AG04450 (cell line): ENCODE measurements at places on chromosomes 3 and 15.

- DNase-seq, result peak; percentile 57
These were observed 72.5 kb downstream of the SNTN start for GRCh38 chr3:63724987-63725386.

- DNase-seq, result no peak
These were observed 11.2 kb downstream of the B3GNT5 start for GRCh38 chr3:183264268-183264667.

DNA sequence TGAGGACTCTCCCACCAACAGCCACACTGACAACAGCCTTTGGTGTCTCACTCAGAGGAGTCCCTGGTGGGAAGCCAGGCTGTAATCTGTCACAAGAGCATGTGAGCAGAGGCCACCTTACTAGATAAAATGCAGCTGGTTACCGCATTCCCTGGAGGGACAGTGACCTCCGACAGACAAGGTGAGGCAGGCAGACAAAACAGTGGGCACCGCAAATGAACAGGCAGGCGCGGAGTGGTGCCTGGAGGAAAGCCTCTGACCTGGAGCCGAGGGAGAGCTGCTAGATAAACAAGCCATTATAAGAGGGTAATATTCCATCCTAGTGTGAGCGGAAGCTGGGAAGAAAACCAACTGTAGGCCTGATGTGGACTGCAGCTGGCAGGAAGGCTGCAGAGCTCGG is 736.4 kb downstream of the FHIT start:
- no peak for DNase-seq

GRCh38 chr3:197007296-197007940 is 22.2 kb downstream of the MELTF start:
- no peak for DNase-seq

GRCh38 chr3:28521663-28522062 is 173.0 kb upstream of the AZI2 start:
- DNase-seq, result no peak

- no peak for DNase-seq
These were observed 265.0 kb downstream of the EPHA3 start for GRCh38 chr3:89372456-89372855.

- no peak for DNase-seq
These were observed 59.7 kb downstream of the RGMA start for GRCh38 chr15:93029214-93029835.

DNA sequence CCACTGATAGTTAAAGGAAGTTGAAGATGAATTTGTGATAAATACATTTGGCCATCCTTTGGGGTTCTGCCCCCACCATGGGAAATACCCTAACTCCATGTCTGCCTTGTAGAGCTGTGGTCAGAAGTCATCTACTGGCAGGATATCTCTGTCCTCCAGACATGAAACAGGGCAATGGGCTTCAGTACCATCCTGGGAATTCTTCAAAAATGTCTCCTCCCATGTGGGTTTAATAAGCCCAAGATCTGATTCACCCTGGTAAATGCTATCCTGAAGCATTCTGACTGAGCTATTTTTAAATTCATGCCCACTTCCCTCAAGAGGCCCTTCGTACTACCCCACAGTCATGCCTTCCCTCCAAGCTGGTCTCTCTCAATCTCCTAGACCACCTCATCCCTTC is 113.7 kb upstream of the SLC25A36 start:
- DNase-seq, result no peak

GRCh38 chr3:152175528-152175889 is 93.2 kb upstream of the MBNL1 start:
- DNase-seq, result peak; percentile 78

- DNase-seq, result no peak
These were observed 92.2 kb downstream of the KLHL25 start for GRCh38 chr15:85702321-85703101.

DNA sequence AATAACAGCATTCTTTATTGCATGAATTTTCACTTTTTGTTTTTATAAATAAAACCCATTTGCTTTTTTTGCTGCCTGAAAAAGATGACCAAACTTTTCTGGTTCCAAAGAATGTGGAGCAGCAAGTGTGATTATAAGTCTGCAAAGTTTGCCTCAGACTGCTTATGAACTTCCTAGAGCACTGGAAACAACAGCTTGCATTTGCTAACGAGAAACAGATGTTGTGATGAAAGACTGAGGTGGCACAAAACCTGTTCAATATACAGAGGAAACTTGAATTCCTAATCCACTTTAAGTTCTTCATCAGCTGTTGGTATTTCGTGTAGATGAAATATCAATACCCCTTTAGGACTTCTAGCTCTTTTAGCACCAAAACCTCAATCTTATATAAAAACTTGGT is 9.3 kb downstream of the ZPLD1 start:
- DNase-seq, result peak; percentile 41

DNA sequence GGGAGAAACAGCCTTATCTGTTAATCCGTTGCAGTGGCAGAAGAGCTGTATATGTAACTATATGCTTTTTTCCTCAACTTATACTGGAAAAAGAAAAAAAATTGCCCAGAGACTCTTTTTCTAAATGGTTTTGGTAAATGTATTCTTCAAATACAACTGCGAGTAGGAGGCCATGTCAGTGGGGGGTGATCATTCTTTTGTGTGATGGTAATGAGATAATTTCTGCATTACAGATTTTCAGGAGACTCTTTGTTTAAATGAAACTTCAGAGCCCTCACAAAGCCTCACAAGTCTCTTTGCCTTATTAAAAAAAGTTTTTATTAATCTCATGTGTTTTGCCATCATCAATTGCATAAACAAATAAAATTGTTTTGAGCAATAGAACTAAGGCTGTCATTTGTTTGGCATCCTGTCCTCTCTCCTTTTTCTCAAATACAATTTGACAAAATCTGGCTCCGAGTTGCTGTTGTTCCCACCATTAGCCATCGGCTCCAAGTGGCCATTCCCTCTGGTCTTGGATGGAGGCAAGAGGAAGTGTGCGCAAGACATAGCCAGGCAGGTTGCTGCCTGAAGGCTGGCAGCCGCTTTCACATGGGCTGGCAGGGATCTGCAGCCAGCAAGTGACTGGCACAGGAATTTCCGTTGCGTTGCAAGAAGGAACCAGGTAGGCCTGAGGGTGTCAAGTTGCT is 116.7 kb downstream of the FNDC3B start:
- DNase-seq, result no peak

GRCh38 chr15:100863075-100863795 is 16.4 kb upstream of the ALDH1A3 start:
- DNase-seq, result no peak

GRCh38 chr3:94158512-94158911 is 95.7 kb downstream of the NSUN3 start:
- DNase-seq, result no peak

DNA sequence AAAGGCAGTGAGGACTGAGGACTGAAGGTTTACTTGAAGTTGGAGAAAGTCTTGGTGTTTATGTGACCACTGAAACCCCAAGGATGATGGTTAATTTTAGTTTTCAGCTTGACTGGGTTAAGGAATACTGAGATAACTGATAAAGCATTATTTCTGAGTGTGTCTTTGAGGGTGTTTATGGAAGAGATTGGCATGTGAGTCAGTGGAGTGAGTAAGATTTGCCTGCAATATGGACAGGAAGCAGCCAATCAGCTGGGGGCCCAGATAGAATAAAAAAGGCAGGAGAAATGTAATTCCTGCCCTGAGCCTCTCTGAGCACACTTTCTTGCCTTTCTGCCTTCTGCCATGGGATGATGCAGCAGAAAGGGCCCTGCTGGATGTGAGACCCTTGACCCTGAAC is 92.4 kb downstream of the KBTBD8 start:
- no peak for DNase-seq

- DNase-seq, result no peak
These were observed 5.2 kb downstream of the LOXL1 start for GRCh38 chr15:73931441-73931840.

- no peak for DNase-seq
These were observed 11.7 kb downstream of the MRPS22 start for GRCh38 chr3:139355476-139355875.

GRCh38 chr3:51099794-51100535 is 285.1 kb upstream of the MANF start:
- DNase-seq, result peak; percentile 18

- DNase-seq, result no peak
These were observed 36.8 kb upstream of the ZDHHC23 start for GRCh38 chr3:113910966-113911365.

DNA sequence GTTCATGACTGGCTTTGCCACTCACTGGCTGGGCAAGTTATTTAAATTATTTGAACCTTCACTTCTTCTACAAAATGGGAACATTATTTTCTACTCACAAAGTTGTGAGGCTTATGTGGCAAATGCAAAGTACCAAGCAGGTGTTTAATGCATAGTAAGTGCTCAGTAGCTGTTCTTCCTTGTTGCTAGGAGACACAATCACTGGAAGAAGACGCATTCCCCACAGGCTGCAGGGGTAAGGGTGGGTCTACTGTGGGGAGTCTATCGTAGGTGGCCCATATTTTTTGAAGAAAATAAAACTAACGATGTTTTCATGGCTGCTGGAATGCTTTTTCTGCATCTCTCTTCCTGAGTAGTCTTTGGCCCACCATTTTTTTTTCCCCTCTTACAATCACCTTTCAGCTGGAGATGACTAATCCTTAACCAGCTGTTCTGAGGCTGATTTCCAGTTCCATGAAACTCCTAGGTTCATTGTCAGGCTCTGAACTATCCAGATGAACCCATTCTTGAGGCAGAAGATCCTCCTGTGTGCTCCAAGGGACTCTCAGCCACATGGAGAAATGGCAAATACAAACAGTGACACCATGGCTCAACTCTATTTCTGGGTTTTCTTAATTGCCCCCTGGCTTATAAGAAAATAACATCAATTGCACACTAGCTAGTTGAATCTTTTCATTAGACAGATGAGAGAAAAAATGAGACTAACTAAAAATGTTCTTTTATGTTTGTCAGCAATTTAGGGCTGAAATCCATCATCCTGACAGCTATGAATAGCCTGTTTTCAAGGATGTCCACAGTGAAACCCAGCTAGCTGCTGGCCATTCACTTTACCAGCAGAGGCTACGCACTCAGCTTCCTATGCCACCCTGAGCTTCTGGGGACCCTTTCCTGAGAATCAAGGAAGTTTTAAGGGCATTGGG is 108.3 kb upstream of the ETV5 start:
- no peak for DNase-seq

DNA sequence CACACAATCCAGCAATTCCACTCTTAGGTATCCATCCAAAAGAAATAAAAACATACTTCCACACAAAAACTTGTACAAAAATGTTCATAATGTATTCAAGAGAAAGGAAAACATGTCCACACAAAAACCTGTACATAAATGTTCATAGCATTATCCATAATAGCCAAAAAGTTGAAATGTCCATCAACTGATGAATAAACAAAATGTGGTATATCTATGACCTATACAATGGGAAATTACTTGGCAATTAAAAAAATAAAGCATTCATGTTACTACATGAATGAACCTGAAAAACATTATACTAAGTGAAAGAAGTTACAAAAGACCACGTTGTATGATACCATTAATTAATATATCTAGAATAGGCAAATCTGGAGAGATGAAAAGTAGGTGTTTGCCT is 17.9 kb downstream of the FRMD5 start:
- DNase-seq, result no peak

DNA sequence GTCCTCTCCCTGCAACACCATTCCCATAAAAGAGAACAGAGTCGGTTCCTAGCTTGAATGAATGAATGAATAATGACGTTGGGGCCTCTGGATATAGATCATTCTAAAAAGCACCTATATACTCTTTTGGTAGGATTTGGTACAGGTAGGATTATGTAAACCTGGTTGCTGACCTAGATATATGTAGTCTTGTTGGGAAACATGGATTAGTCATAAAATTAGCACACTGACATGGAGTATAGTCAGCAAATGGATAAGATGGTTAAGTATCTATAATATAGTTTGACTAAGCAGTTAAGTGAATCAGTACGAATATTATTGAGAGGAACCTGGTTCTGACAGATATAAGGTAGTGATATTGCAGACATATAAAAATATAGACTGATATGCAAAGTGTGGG is 142.5 kb downstream of the FILIP1L start:
- no peak for DNase-seq

GRCh38 chr3:113147681-113148261 is 63.6 kb upstream of the BOC start:
- DNase-seq, result no peak

- DNase-seq, result no peak
These were observed 84.0 kb downstream of the LIPC start for GRCh38 chr15:58515807-58516206.

- DNase-seq, result no peak
These were observed 119.2 kb downstream of the OSBPL10 start for GRCh38 chr3:31861826-31862225.

DNA sequence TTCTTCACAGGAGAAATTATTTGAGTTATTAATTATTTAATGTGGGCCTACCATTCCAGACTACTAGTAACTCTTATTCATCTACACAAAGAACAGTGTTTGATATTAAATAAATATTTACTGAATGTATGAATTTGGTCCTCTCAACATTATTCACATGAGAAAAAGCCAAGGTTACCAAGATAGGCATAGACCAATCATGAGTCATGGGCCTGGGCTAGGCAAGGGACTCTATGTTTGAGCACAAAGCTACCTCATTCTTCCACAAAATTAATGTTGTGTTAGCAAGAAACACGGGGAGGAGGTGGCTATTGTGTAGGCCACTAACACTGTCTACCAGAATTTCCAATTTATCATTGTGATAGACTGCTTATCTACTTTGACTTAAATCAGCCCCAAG is 115.7 kb downstream of the SERPINI1 start:
- no peak for DNase-seq

DNA sequence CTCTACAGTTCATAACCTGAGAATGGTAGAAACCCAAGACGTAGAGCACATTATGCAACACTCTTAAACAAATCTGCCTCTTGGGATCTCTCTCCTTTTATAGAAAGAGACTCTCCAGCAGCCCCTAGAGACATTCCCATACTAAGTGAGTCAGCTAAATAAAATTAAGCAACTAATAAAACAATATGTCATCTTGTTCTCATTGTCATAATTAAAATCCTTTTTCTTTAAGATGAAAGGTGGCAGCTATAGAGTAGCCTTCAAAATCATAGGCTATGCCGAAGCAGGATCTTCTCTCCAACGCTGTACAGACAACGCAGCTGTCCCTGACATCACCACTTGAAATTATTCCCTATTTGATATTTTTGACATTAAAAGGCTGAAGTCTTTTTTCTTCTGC is 790.0 kb downstream of the FHIT start:
- no peak for DNase-seq

DNA sequence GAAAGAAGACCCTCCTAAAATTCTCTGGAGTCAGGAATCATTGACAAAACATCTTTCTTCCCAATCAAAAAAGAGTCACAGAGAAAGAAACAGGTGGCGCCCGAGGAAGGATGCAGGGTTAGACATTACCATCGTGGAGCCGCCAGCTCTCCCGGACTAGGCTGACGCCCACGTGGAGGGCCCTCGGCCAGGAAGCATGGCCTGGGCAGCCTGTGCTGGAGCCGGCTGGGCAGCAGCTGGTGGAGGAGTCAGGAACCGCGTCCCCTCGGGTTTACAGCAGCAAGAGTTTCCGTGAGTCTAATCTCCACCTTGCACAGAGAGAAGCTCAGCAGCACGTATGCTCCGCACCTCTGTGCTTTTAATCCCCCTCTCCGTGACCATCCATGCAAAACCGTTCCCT is 533.7 kb upstream of the ATP11B start:
- no peak for DNase-seq

GRCh38 chr3:13769422-13769821 is 110.4 kb downstream of the WNT7A start:
- DNase-seq, result no peak
